ENCODE measurements at places on chromosomes 4 and X.

DNA sequence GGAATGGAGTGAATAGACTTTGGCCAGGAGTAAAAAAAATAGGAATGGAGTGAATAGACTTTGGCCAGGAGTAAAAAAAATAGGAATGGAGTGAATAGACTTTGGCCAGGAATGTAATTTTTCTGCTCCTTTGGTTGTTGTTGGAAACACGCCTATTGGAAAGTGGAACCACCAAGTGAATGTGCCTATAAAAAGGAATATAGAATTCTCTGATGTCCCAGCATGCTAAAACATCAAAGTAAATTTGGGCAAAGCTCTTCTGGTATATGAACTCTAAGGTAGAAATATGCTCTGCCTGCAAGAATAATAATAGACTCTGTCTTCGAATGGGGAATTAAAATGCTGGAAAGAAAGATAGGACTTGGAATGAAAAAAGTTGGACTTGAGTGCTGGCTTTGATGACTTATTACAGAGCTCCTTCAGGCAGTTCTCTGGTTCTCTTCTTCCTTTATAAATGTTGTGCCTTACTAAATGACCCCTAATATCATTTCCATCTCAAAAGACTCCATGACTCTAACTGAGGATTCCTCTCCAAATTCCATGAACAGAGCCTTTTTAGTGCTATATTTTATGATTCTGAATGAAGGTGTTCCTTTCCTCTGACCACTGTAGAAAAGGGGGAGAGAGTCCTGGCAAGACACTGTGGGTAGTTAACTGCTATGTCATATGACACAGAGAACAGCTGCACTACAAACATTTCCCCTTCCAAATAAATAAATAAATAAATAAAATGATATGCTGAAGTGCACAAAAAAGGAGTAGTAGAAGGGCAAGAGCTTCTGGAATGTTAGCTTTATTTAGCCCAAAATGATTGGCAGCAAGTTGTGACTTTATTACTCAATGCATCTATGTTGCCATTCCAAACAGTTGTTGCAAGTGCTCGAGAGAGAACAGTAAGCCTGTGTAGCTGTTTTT, 13.5 kb upstream of the GBA3 start:
- no peak for DNase-seq

- no peak for DNase-seq
Measured at GRCh38 chr4:182937268-182938204, 20.4 kb upstream of the DCTD start.

GRCh38 chr4:184306949-184307348, 89.3 kb upstream of the ENPP6 start:
- DNase-seq = no peak

DNA sequence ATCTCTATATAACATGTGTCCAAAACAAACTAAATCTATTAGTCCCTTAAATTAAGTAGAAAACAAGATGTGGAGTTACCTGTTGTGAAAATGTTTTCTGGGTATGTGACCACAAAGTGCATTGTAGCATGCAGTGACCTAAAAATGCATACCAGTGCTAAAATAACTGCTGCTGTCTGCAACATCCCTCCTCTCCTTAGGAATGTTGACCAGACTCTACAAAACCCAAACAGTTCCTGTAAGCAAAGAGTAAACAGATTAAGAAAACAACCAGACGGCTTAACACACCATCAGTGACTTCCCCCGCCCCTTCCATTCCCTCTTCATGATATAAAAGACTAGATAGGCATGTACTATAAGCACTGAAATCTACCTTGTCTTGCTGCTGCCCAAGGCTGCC, 15.8 kb upstream of the RAB33B start:
- DNase-seq = no peak

- DNase-seq = peak; percentile 19
Measured at GRCh38 chrX:72306851-72307645, 1.3 kb upstream of the CITED1 start.

DNA sequence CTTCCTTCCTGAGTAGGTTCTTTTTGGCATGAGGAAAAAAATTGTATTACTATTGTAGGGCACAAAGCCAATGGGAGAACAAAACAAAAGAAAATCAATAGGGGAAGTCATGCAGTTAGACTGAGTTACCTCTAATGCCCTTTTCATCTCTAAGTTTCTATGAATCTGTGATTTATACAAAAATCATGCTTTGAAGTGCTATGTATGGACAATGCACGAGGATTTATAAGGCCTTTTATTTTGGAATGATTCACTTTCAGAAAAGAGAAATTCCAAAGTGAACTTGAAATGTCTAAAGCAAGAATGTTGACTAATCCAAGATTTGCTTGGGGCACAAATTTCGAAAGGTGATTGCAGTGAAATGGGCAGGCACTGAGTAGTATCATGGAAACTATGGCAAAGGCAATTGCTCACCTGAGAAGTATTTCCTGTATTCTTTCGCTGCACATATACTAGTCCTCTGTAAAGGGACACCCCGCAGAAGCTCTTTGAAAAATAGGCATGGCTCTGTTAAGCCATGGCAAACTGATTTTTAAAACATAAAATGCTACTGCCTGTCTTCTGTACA, 52.8 kb downstream of the ADGRG4 start:
- DNase-seq = no peak

DNA sequence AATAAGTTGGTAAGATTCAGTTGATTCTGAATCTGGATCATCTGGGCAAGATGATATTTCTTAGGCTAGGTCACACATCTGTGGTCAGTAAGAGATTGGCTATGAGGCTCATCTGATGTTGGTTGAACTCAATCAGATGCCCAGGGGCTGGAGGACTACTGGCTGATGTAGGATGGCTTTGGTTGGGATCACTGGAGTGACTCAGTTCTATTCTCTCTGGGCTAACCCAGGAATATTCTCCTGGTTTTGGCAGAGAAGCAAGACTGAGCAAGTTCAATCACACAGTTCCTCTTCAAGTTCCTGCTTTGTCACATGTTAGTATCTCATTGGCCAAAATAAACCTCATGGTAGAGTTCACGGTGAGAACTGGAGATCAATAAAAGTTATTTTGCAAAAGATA, 902.3 kb upstream of the SLIT2 start:
- no peak for DNase-seq

DNA sequence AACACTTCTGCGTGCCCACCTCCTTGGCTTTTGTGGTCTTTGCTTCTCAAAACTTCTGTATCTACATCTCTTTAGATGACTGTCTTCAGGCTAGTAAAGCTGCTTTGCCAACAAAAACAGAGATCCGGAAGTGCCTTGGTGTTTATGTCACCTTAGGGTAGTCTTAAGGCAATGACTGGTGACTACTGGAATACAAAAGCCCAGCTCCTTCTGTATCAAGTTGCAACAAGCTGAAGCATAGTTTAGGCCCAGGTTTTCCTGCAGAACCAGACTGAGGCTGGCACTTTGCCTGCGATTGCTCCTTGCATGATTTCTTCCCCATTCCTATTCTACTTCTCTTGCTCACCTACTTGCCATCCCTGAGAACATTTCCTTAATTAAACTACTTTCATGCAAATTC, 333.8 kb downstream of the DMD start:
- no peak for DNase-seq

DNA sequence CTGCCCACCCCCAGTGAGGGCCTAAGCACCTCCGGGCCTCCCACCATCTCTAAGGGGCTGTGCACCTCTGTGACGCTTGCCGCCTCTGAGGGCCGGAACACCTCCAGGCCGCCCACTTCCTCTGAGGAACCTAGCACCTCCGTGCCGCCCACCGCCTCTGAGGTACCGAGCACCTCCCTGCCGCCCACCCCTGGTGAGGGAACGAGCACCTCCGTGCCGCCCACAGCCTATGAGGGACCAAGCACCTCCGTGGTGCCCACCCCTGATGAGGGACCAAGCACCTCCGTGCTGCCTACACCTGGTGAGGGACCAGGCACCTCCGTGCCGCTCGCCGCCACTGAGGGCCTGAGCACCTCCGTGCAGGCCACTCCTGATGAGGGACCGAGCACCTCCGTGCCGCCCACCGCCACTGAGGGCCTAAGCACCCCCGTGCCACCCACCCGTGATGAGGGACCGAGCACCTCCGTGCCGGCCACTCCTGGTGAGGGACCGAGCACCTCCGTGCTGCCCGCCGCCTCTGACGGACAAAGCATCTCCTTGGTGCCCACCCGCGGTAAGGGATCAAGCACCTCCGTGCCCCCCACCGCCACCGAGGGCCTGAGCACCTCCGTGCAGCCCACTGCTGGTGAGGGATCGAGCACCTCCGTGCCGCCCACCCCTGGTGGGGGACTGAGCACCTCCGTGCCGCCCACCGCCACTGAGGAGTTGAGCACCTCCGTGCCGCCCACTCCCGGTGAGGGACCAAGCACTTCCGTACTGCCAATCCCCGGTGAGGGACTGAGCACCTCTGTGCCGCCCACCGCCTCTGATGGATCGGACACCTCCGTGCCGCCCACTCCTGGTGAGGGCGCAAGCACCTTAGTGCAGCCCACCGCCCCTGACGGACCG, 977 bp downstream of the MAGEE1 start:
- peak; percentile 23 for DNase-seq

DNA sequence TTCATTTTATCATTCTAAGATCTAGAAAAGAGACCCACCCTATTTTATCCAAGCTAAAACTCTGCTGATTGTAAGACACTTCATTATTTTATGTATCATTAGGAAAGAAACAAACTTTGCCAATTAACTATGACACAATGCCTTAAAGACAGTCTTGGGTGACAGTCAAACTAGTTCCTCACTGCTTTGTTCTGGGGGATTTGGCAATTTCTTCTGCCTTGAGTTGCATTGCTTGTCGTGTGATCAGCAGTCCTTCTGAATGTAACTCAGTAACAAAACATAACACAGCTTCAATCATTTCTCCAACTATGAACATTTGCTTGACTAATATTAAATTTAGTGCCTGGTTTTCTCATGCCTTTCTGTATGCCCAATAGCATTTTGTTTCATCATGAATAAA, 577.9 kb upstream of the DIPK2B start:
- no peak for DNase-seq

DNA sequence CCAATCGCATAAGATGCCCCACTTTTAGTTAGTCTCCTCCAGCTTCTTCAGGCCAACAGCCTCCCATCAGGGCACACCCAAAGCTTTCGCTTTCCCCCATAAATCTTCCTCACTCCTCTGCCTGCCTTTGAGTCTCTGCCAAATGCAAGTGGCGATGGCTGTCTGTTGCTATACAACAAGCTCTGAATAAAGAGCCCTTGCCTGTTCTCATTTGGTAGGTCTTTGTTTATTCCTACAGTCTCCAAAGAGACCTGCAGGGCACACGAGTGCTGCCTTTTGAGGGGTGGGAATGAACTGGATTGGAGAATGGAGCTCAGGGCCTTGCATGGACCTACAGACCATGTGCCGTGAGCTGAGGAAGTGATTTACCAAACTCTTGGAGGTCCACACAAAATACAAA, 52.2 kb upstream of the SOD3 start:
- no peak for DNase-seq

GRCh38 chrX:41781500-41781899, 57.5 kb downstream of the GPR82 start:
- DNase-seq = no peak

DNA sequence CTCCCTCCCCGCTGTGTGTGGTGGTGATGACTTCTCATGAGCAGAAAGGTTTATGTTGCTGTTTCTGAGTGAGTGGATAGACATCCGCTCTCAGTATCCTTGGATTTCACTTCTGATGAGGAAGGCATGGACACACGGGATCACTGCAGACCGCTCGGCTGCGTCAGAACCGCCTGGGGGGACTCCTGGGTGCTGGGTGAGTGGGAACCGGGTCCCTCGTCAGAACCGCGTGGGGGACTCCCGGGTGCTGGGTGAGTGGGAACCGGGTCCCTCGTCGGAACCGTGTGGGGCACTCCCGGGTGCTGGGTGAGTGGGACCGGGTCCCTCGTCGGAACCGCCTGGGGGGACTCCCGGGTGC, 9.0 kb downstream of the CTBP1 start:
- DNase-seq = no peak

GRCh38 chrX:49233176-49233575, at the start of gene CACNA1F:
Gene CACNA1F, minus strand, starts transcription at chrX:49233340. Its CDS starts 31 bp downstream, at chrX:49233309.
- no peak for DNase-seq

GRCh38 chr4:76931087-76931486, 18.5 kb upstream of the SEPTIN11 start:
- no peak for DNase-seq

GRCh38 chrX:30301963-30302362, 7.2 kb downstream of the NR0B1 start:
- DNase-seq = no peak

GRCh38 chrX:124223524-124223923, 108.9 kb upstream of the TEX13D start:
- DNase-seq = no peak

- no peak for DNase-seq
Measured at GRCh38 chr4:87979810-87980209, 4.3 kb downstream of the SPP1 start.

- no peak for DNase-seq
Measured at GRCh38 chrX:10507181-10507580, 113.2 kb downstream of the MID1 start.

DNA sequence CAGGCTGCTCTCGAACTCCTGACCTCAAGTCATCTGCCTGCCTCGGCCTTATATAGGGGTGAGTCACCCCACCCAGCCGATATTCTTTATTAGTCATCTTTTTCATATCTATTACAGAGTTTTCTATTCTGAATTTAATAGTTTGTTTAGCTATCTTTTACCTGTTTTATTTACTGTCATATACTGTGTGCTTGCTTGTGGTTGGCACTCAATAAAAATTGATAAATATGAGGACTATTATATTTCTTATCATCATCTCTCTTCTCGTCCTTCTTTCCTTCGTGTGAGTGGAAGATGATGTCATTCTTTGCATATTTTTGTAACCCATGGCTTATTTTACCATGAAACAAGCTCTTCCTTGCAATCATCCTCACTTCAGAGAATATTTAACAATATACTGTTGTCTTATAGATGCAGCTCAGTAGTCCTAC, 265.5 kb downstream of the ARHGAP24 start:
- DNase-seq = no peak

DNA sequence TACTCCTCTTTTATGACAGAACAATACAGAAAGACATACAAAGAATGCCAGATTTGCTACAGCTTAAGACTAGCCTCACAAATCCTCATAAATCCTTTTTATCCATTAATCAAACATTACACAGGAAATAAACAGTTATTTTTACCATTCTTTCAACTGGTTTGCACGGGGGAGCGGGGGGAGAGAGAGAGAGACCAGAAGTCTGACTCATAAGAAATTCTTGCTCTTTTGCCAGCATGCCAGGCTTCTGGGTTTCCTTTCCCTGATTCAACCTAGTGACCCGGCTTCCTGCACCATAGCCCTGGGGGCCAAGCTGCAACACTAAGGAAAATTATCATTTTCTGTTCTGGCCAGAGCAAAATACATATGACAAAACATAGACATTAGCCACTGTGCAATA, 6.8 kb upstream of the RRAGB start:
- no peak for DNase-seq

DNA sequence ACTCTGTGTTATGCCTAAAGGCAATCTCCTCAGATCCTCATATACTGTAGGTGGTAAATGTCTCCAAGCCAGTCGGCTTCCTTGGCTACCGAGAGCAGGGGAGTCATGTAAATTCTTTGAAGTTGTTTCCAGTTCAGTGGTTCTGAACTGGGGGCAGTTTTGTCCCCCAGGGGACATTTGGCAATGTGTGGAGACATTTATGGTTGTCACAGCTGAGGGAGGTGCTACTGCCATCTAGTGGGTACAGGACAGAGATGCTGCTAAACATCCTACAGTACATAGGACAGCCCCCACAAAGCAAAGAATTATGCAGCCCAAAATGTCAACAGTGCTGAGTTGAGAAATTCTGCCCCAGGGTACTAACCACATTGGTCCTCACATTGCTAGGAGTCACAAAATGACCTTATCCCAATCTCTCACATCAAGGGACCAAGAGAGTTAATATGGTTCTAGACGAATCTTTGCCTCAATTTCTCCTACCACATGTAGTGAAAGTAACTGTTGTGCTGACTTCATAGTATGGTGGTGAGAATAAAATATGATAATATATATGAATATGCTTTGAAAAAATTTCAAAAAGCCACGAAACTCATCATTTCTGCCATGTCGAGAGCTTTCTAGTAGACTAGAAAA, 104.4 kb upstream of the ARHGAP24 start:
- peak; percentile 3 for DNase-seq

All from activated CD4-positive, alpha-beta T cell treated with anti-CD3 and anti-CD28 coated beads, Interleukin-2, amount 50 U/mL, for 48 hours (primary cell).